ENCODE measurements at places on chromosomes 13 and 19.

DNA sequence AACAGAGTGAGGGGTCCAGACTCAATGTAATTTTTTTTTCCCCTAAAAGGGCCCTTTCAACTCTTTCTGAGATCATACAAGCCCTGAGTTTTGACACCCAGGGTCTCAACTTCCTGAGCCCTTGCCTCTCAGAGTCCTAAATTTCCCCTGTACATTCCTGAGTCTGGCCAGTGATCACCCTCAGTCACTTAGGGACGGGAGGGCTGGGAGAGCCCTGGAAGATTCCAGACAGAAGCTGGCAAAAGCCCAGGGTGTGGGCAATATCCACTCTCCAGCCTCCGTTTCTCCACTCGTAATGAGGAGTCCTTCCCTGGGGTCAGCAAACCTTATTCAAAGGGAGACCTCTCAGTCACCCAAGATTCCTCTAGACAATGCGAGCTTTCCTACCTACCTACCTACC, 1.6 kb downstream of the PPP1R13L start:
- DNase-seq, result no peak

DNA sequence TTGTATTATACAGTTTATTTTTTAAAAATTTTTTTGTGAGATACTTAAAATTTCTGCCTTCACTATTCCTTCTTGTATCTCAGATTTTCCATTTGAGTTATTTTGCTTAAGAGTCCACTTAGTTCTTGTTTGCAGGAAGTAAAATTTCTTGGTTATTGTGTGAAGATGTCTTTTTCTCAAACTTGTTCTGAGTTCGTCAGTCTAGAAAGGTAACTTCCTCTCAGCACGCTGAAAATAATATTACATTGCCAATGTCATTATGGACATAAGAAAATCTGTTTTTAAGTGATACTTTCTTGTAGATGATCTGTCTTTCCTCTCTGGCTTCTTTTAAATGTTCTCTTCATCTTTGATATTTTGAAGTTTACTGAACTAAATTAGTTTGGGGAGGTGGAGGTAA, 731.7 kb upstream of the GPC6 start:
- no peak for DNase-seq

DNA sequence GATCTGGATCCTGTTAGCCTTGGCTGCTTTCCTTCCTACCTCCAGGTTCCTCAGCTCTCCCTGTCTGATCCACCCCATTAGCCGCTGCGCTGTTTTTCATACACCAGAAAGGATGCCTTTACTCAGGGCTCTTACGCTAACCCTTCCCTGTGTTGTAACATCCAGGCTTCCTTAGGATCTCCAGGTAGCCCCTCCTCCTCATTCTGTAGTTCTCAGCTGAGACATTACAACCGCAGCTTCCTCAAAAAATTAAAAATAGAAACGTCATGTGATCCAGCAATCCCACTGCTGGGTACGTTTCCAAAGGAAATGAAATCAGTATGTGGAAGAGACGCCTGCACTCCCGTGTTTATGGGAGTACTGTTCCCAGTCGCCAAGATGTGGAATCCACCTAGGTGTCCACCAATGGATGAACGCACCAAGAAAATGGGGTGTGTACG, 18.4 kb upstream of the MYADM start:
- DNase-seq, result no peak

DNA sequence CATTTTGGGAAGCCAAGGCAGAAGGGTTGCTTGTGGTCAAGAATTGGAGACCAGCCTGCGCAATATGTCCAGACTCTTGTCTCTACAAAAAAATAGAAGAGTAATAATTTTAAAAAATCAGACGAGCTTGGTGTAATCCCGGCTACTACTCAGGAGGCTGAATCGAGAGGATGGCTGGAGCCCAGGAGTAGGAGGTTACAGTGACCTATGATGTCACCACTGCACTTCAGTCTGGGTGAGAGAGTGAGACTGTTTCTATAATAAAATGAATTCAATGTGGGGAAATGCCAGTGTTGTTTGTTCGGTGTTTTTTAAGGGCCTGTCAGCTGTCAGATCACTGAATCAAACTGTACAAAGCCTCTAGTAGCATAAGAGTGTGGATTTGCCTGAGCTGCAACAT, 1.2 kb upstream of the FBXL3 start:
- peak; percentile 71 for DNase-seq

GRCh38 chr13:43785650-43786471, 911 bp downstream of the ENOX1 start:
- peak; percentile 93 for DNase-seq

DNA sequence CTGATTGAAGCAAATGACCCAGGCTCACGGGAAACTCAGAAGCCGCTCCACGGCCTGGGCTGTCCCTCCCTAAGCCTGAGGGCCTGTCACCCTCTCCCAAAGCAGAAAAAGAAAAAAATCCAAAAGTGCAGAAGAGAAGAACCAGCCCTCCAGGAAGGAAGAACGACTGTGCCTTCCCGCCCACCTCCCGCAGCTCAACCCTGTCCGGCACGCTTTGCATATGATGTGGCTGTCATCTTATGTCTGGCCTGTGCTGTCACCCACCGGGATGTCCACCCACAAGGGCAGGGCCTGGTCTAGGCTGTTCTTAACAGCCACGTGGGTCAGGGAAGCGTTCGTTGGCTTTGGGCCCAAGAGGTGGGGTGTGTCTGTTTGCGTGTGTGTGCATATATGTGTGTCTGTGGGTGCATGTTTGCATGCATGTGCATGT, 13.7 kb downstream of the ZBTB7A start:
- no peak for DNase-seq

DNA sequence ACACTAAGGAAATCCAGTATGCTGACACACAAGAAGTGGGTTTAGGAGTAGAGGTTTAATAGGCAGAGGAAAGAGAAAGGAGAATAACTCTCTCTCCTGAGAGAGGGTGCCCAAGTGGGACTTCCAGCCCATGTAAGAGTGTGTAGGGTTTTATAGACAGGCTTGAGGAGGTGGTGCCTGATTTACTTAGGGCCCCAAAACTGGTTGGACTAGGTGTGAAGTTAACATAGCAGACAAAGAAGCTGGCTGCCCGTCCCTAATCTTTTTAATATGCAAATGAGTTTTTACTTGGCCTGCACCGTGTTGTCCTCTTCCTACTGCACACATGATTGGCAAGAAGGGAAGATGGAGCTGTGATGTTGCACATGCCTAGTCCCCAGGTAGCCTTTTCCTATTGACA, 752.5 kb upstream of the SLITRK5 start:
- no peak for DNase-seq

GRCh38 chr13:109785141-109785891, 1.1 kb downstream of the IRS2 start:
- peak; percentile 55 for DNase-seq

DNA sequence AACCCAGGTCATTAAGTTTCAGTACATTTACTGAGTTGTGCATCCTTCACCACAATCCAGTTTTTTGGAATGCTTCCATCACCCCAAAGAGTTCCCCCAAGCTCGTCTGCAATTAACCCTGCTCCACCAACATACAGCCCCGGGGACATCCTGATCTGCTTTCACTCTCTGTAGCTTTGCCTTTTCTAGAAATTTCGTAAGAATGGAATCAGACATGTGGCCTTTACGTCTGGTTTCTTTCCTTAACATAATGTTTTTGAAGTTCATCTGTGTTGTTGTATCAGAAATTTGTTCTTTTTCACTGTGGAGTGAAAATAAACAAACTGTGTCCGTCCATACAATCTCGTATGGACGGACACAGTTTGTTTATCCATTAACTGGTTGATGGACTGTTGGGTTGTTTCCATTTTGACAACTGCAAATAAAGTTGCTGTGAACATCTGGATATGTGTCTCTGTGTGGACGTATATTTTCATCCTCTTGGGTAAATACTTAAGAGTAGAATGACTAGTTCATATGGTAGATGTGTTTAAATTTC, 2.9 kb downstream of the KLHL26 start:
- DNase-seq, result no peak

- DNase-seq, result no peak
Observed at GRCh38 chr19:41205995-41206394, 13.0 kb downstream of the CYP2S1 start.

DNA sequence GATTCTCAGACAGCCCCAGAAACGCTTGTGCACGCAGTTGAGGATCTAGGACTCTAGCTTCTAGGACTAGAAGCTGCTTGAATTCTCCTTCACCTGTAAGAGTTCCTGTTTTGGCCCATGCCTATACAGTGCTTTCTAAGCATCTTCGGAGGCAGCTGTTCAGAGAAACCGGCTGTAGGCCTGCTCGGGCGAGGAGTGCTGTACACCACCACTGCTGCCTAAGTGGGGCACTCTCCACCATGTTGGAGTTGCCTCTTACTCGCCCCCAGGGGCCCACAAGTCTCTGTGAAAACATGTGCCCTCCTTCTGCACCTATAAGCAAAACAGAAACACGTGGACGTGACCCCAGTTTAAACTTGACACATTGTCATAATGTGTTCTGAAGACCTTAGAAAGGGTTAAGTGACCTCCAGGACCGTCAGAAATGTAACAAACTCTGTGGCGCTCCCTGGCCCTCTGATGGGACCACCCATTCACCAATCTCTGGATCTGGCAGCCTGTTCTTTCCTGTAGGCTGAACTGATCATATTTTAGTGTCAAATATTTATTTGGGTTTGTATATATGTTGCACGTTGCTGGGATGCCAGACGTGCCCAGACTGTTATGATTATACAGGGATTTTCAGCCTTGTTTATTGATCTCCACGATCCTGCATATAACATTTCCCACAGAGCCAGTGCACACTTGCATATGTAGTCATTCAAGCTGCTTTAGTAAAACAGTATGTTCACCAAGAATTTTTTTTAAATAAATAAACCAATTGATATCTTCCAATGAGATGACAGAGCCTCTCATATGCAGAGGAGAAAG, 60.8 kb downstream of the C13orf42 start:
- DNase-seq, result no peak

- no peak for DNase-seq
Observed at GRCh38 chr13:44354884-44355283, 18.7 kb upstream of the SERP2 start.

DNA sequence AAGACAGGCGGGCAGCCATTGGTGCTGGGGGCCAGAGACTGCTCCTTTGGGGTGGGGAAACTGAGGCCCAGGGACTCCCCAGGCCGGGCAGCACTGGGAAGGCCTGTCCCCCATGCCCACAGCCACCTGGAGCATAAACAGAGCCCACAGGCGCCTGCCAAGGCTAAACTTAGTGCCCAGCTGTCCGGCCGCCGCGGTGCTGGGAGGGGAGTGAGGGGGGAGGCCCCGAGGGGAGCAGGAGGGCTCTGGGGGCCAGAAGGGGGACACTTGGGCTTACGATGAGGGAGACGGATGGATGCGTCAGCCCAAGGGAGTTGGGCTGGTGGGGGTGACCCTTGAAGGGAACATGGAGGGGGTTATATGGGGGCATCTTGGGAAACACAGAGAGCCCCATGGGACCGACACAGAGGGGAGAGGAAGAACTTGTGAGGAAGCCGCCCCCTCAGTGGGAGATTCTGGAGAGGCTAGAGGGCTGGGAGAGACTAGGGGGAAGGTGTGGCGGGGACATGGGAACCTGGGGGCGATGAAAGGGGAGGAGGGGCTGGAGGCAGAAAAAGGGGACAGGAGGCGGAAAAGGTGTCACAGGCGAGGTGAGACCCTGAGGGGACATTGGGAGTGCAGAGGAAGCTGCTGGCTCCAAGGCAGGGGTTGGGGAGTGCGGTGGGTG, 2.2 kb downstream of the CERS1 start:
- no peak for DNase-seq

- no peak for DNase-seq
Observed at GRCh38 chr13:26749285-26749684, 11.3 kb downstream of the GPR12 start.

DNA sequence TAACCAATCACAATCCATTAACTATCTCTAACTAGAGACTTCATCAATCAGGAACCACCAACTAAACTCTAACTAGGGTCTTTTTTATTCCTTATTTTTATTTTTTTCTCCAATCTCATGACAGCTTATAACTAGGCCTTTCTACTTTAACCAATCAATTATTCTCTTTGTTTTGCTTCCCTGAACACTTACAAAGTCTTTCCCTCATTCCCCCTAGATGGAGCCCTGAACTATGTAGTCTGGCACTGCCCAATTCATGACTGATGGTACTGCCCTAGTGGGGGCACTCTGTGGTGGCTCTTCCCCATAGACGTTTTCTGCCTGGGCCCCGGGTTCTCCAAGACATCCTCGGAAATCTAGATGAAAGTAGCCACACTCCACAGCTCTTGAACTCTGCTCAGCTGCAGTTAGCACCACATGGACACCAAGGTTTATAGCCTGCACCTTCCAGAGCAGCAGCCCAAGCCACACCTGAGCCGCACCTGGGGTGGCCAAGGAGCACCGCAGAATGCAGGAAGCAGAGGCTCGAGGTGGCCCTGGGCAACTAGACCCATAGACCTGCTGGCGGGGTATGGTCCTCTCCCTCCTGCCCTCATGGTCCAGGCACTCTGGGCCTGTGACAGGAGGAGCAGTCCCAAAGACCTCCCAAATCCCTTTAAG, 6.6 kb downstream of the ATP7B start:
- DNase-seq, result no peak

- DNase-seq, result no peak
Observed at GRCh38 chr19:43439032-43439708, 24.5 kb downstream of the TEX101 start.

DNA sequence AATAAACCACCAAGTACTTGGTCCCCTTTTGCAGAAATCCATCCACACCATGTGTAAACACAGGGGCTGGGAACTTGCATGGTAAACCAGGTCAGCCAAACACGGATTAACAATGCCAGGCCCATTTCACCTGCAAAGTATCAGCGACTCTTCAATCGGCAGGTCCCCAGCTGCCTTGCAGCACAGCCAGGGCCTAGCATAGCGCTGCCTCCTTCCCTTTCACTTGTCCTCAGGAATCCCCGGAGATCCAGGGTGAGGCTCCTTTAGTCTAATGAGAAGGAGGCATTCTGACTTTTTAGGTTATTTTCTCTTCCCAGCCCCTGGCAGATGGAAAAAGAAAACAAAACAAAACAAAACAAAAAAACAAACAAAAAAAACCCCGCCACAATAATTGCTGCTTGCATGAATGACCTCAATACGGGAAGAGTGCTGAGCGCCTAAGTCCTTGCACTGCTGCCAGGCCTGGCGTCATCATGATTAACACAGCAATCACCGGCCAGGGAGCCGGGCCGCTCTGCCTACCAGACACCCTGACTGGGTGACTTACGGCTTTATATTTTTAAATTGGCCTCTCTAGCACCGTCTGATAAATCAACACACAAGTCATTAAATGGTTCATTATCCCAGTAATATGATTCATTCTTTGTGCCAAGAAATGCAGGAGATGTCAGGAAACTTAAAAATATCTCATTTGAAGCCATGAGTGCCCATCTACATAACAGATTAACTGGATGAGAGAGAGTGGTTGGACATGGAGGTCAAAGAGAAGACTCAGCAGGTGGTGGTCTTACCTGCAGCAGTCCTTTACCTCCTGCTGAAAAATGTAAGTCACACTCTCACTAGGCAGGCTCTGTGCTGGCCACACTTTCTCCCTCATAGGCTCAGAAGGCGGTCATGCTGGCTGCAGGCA, 692.7 kb downstream of the UQCRFS1 start:
- no peak for DNase-seq

GRCh38 chr13:40774672-40775071, 3.7 kb upstream of the MRPS31 start:
- DNase-seq, result no peak

GRCh38 chr19:3459089-3459881, 21.0 kb downstream of the SMIM24 start:
- DNase-seq, result peak; percentile 92
